ENCODE measurements at places on chromosomes 11 and 22.

DNA sequence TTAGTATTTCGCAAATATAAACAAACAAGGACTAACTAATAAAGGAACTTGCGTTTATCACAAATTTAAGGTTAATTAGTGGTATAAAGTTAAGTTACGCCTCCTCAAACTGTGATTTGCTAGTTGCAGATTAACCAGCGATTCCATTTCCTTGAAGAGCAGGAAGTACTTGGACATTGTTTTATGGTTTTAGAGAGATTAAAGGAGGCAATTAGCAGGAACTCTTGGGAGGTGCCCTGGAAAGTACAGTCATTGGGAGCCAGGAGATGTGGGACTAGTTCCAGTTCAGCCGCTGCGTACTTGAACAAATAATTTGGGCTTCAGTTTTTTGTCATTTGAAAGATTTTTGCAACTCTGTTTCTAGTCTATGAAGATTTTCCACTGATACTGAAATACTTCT is 3.3 kb downstream of the FAM118B start:
- DNase-seq: no peak

DNA sequence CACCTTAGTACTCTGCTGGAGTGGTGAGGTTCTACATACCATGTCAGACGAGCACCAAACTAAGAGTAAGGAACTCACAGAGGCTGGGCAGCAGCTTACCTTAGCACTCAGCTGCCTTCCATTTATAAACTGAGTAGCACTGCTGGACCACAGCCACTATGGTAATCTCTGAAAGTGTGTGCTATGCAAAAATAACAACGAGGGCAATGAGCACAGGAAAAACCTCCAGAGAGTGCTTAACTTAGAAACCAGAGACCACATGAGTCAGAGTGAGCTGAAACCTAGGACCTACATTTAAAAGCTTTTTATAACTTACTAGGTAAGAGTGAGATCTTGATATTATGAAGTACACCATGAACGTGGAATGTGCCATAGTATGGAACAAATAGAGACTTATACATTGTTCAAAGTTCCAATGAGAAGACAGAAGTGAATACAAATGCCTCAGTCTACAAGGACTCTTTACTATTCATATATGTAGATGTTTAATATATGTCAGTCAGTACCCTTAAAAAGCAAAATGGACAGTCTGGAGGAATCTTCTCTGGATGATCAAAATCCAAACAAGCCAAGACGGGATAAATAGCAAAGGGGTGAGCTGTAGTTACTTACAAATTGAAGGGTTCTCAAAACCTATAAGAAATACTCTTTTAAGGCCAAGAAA is 17.2 kb upstream of the CD59 start:
- DNase-seq: no peak

DNA sequence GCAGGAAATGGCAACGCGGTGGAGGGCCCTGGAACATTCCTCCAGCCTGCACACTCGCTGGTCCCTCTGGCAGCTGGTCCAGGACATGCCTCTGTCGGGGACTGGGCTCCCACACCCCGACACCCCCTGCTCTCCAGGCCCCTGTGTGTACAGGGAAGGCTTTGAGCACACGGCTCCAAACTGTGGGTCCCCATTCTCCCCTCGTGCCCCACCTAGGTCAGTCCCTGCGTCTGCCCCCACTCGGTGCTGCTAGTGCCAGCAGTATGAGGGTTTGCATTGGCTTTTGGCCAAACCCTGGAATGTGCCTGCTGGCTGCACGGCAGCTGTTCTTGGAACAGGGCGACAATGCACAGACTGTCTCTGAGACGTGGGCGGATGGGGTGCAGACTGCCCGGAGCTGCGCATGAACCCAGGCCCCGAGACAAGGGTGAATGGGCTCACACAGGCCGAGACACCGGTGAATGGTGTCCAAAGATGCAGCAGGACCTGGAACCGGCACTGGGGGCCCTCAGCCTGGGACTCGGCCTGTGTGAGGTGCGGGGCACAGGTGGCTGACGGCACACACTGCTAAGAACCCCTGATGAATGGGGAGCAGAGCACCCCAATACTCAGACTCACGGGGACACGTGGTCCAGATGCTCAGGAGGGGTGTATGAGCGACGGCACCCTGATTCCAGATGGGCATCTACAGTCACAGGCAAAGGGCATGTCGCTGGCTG is 7.5 kb upstream of the SYT8 start:
- no peak for DNase-seq

- no peak for DNase-seq
Measured at GRCh38 chr11:108122166-108122628, 830 bp downstream of the ACAT1 start.

DNA sequence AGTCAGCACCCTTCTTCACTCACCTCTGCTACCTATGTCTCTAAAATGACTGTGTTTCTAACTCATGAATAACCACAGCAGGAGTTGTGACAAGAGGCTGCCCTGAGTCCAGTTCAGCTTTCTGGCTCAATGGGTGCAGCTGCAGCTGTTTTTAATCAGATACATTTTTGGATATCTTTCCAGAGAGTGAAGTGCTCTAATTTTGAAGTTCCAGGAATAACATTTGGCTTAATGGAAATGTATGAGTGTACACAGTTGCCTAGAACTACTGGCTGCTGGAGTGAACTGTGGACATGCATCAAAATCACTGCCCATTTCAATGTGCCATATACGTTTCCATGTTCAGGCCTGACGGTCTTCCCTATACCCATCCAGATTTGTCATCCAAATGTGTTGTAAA is 769.5 kb upstream of the ANO3 start:
- DNase-seq: no peak

DNA sequence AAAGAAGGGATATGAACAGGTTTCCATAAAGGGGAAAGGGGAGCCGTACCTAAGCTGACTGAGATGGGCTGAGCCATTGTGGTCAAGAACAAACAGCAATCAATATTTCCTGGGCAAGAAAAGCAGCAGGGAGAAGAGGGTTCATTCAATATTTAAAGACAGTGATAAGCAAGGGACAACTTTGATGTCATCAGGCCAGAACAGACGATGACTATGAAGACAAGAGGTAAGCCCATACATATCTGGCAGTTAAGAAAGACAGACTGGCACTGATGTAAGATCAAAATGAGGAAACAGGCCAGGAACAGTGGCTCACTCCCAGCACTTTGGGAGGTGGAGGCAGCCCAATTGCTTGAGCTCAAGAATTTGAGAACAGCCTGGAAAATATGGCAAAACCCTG is 2.4 kb downstream of the OR5A2 start:
- no peak for DNase-seq

- DNase-seq: no peak
Measured at GRCh38 chr11:20457001-20457799, 69.7 kb downstream of the PRMT3 start.

DNA sequence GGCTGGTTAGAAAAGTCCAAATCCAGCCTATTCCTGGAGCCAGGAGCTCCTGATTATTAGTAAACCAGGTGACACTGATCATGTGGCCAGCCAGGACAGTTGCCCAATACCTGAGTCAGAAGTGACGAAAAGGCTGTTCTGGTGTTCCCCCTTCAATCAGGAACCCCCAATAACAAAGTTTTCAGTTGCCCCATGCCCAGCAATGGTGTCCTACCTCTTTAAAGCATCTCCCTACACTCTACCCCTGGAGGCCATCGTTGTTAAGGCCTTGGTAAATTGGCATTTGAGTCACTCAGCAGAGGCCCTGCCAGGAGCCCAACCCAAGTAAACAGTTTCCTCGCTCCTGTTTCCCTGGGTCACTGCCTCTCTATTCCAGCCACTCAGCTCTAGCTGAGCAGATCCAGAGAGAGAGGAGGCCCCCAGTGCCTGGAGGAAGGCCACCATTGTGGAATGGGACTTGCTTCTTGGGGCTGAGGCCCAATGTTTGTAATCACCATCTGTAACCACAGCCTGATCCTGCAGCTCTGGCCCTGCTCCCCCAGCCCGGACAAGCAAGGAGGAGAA is 25.0 kb downstream of the ARHGAP1 start:
- peak; percentile 63 for DNase-seq

DNA sequence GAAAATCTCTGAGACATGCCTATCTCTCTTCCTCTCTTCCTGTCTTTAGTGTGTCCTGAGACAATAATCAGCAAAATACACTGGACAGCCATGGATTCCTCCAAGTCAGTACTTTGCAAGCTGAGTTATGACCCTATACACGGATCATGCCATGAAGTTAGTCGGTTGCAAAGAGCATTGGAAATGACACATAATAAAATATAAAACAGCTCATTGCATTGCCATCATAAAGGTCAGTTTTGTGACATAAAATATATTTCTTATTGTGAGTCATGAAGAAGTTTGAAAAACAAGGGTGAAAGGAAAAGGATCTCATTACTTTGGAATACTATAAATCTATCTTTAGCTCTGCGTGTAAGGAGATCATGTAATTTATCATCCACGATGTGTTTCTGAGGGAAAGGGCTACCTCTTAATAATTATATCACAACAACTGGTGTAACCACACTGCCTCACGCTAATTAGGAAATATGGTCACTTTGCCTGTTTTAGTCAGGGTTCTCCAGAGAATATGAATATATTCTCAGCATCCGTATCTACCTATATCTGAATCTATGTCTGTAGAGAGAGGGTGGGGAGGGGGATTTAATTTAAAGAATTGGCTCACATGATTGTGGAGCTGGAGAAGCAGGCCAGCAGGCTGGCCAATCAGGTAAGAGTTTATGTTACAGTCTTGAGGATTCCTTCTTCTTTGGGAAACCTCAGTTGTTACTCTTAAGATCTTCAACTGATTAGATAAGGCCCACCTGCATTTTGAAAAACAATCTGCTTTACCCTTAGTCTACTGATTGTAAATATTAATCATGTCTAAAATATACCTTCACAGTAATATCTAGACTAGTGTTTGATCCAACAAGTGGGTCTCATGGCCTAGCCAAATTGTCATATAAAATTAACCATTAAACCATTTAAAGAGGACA is 198.8 kb downstream of the FAT3 start:
- no peak for DNase-seq

DNA sequence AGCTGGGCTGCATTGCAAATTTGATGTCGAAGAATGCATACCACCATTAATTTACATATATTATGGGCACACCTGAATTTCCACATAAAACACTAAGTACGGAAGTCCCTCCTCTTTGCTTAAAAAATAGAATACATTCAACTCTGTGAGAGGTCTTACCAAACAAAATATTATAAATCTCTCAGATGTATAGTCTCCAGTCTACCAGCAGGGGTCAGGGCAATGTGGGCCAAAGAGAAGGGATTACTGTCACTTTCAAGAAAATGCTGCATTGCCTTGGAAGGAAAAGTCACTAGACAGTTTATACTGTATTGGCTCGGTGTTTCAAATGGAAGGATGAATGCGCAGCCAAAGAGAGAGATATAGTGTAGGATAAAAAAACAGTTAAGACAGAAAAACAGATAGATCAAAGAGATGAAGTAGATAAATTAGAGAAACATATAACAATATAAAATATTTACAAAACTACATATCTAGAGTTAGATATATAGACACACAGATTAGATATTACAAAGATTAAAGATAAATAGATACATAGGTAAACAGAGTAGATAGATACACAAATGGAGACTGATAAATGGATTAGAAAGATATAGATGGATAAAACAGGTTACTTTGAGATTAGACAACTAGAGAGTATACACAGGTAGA is 20.9 kb downstream of the SERGEF start:
- no peak for DNase-seq

DNA sequence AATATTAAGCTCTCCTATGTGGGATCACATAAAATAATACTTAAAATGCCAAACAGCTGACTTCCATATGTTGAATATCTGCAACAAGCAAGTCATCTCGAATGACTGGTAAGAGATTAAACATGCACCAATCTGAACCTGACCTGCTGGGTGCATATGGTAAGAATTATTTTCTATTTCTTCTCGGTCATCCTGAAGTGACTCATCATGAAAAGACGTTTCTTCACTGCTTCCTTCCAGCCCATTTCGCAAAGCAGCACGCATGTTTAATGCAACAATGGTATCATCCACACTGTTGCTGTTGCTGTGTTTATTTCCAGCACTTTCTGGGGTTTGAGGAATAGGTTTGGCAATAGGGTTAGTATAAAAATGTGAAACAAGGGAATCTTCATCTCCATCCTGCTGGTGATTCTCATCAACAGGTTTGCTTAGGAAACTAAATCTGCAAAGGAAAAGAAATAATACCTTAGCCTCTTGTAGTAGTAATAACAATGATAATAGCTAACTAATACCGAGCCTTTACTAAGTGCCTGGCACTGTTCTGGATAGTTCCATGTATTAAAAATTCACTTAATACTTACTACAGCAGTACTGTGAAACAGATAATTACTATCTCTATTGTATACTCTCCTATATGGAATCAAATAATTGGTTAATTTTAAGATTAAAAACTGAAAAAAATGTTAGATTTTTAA is 52.0 kb upstream of the CHRNA10 start:
- peak; percentile 96 for DNase-seq

DNA sequence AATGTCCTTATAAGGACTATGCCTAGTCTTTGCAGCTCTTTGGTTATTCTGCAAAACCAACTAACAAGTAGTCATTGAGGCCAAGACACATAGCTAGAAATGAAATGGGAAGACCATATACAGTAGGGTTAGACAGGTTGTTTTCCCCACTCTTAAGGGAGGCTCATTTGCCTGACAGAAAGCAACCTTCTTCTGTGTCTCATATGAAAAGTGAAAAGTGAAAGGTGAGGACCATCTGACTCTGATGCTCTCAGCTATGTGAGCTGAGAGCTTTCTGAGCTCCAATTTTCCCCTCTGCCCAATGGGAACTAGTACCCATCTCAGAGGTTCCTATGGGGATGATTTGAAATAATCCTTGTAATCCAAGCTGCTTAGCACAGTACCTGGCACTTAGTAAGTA is 142.0 kb upstream of the BDNF start:
- DNase-seq: no peak

DNA sequence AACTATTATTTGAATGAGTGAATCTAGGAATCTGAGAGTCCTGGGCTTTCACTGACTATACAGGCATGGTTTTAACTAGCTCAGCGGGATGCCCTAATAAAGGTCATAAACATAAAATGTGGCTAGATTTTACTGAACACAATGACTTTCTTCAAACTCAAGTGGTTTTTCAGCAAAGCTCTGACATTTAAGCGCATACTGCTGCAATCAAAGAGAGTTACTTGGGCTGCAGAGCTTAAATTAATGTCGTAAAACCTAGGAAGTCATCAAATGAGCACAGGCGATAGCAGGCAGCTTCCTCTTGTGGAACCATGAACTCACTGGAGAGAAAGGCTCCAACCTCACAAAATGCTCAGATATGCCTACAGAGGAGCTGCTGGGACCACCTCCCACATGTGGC is 6.7 kb downstream of the CSNK2A3 start:
- no peak for DNase-seq

DNA sequence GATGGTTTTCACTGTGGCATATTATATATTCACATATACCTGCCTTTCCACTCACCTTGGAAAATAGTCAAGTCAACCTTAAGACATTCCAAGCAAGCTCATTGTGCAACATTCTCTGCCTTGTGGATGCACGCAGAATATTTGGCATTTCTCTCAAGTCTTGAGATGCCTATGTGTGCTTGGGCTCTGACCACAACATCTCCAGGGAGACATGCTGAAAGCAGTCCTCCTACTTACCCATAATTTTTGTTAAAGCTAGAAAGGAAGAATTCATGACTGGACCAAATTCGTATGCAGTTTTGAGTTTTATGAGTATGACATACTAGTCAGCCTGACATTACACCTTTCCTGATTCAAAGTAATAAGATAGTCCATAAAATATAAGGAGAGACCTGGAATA is 684.0 kb downstream of the OPCML start:
- no peak for DNase-seq

GRCh38 chr11:99383648-99384245 is 363.0 kb downstream of the CNTN5 start:
- no peak for DNase-seq

Measured in AG09319 (cell line).